Stimulated activated CD4-positive, alpha-beta T cell treated with anti-CD3 and anti-CD28 coated beads, Interleukin-1b, Interleukin-23, amount 100 ng/mL, for 4 hours (primary cell): ENCODE measurements at places on chromosomes 6 and 20.

DNA sequence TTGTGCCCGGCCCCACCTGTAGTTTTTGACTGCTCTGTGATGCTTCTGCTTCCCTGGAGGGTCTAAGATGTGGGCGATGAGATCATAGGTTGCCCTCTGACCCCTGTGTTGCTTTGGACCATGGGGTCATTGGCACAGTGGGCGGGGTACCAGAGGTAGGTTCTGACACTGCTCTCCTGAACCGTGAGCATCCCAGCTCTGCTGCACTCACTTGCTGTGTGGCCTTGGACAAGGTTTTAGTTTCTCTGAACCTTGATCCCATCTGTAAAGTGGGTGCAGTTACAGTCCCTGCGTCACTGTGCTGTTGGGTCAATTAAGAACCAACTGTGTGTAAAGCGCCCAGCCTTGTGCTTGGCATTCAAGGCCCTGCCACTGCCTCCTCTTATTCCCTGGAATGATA lies 30.9 kb downstream of the SRC start:
- no peak for DNase-seq

- DNase-seq, result no peak
Observed at GRCh38 chr6:119134752-119135151, 56.3 kb upstream of the FAM184A start.

DNA sequence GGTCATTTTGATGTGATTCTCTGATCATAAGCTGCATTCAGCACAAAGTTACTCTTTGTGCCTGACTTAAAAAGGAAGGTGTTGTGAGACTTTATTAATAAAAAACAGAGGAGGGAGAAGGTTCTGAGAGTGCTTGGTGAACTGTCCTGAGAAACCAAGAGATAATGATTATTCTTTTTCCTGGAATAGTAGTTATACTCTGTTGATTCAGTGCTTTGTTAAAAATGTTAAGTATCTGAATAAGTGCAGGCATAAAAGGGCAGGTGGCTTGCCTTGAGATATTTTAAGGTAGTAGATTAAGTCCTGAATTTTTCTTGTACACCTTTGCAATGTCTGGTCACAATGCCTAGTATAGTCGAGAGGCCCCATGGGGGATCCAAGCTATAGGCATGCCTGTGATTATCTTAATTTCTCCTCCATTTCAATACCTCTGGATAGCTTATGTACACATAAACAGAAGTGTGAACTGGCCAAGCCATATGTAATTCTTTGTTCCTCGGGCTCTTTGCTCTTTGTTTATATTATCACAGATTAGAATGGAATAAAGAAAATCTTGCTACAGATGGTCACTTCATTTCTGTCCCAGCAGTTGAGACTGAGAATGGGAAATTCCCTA lies 50.0 kb downstream of the SOBP start:
- DNase-seq, result no peak

DNA sequence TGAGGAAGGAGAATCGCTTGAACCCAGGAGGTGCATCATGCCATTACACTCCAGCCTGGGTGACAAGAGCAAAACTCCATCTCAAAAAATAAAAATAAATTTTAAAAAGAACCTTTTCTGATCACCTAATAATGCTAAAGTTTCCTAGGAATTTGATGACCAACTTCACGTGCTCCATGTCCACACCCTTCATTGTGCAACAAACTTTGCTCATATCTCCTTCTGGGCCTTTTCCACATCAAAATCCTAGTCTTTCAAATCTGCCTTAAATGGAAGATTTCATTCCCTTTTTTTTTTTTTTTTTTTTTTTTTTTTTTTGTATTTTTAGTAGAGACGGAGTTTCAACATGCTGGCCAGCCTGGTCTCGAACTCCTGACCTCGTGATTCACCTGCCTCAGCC lies 112.5 kb upstream of the LOC128125822 start:
- no peak for DNase-seq

DNA sequence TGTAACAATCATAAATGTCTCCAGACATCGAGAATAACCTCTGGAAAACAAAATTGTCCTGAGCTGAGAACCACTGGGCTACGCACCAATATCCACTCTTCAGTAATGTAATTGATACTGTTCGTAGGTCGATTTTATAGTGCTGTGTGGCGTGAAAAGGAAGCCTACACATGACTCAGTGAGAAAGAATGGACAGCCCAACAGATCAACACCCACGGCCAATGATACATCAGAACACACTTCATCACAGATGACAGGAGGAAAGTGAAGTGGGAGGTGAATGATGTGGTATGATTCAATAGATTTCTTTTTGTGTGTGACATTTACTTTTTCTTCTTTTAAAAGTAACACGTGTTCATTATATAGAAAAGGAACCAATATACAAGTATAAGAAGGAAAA lies 93.5 kb downstream of the RPS12 start:
- DNase-seq, result no peak

DNA sequence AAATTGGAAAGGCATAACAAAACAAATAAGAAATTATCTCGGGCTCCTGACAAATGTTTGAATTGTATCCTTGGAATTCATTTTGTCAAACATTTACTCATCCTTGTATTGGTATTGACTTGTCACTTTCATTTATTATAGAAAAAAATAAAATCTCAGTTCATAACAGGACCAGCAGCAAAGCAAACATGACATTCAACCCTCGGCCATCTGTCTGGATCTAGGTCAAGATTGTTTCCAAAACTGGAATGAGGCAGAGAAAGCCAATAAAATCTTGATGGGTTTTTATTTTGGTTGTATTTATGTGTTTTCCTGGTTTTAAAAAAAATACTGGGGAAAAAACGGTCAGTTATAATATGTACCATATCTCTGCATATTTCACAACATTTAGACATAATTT lies 42.9 kb upstream of the FABP7 start:
- DNase-seq, result no peak

DNA sequence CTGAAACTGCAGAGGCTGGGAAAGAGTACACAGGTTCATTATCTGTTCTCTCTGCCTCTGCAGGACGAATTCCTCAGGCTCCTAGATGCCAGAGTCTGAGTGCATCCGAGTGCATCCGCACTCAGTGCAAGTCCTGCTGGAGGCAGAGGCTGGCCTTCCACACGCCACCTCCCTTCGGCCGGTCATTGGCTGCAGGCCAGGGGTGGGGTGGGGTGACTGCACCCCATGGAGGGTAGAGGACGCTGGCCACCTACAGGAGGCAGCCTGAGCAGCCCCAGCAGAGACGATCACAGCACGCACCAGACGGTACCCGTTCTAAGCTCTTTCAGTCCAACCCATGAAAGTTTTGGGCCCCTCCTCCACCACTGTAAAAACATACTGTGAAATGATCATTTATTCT lies 11.7 kb downstream of the SFT2D1 start:
- DNase-seq, result no peak

DNA sequence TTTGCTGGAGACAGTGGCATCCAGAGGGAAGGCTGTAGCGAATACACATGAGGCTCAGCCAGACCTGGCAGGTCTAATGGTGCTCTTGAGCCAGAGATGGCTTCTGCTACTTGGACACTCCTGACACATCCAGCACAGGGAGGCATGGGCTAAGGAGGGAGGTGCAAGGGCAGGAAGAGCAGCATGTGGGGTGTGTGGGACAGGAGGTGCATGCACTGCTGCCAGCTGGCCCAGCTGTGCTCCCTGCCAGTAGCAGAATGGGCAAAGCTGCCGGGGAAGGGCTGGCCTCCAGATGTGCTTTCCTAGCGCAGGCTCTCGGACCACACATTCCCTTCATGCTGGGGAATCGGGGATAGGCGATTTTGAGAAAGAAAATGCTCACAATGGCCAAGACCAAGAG lies 309.2 kb downstream of the CDC5L start:
- no peak for DNase-seq

DNA sequence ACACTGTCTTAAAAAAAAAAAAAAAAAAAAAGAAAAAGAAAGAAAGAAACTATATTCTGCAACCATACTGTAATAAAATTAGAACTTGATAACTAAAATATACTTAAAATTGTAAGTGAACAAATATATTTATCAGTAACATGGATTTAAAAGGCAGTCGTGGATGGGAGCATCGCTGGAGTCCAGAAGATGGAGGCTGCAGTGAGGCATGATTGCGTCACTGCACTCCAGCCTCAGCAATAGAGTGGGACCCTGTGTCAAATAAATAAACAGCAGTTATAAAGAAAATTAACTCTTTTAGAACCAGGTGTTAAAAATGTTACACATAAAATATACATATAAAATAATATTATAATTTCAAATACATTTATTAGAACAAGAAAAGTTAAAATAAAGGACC lies 8.7 kb downstream of the PSMB9 start:
- no peak for DNase-seq

GRCh38 chr6:140985679-140986275 lies 1146.9 kb upstream of the GJE1 start:
- no peak for DNase-seq

DNA sequence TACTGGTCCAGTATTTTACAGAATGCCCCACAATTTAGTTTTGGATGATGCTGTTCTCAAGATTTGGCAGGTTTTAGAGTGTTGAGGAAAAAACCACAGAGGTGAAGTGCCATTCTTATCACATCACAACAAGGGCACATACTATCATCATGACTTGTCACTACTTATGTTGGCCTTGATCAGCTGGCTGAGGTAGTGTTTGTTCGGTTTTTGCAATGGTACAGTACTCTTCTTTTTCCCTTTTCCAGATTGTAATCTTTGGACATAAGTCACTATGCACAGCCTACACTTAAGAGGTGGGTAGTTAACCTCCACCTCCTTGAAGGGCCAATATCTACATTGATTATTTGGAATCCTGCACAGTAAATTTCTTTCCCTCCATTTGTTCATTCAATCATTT lies 8.8 kb downstream of the TENT5A start:
- DNase-seq, result no peak
